Neural crest cell (in vitro differentiated cells): ENCODE measurements at places on chromosomes 16 and 17. TPM values are rescaled to one million over a fixed set of nuclear protein-coding genes. Genes with fewer than 3 reads are reported as not detected.
A peak's percentile ranks its signal among the peaks of the same experiment; 100 is the strongest.

DNA sequence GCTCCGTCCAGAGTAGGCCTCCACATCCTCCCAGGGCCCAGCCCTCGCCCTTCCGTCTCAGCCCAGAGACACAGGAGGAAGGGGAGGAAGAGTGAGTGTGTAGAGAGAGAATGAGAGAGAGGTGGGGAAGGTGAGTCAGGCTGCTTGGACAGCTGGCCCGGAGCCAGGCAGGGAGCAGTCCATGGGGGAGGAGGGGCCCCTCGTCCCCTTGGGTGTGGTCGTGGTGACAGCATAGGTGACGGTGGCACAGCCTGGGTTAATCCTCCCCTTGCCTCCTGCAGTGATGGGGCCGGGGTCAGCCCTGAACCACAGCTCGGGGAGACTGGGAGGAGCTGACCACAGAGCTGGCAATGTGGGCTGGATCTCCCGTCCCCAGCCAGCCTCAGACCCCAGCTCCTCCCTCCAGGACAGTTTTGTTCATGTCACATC lies 36.5 kb downstream of the FA2H start:
- DNase-seq: no peak

GRCh38 chr17:8060274-8060673 lies 21.4 kb downstream of the ALOX15B start:
- DNase-seq: peak; percentile 78

GRCh38 chr17:77635176-77635575 lies 323.3 kb upstream of the TNRC6C start:
- no peak for DNase-seq

DNA sequence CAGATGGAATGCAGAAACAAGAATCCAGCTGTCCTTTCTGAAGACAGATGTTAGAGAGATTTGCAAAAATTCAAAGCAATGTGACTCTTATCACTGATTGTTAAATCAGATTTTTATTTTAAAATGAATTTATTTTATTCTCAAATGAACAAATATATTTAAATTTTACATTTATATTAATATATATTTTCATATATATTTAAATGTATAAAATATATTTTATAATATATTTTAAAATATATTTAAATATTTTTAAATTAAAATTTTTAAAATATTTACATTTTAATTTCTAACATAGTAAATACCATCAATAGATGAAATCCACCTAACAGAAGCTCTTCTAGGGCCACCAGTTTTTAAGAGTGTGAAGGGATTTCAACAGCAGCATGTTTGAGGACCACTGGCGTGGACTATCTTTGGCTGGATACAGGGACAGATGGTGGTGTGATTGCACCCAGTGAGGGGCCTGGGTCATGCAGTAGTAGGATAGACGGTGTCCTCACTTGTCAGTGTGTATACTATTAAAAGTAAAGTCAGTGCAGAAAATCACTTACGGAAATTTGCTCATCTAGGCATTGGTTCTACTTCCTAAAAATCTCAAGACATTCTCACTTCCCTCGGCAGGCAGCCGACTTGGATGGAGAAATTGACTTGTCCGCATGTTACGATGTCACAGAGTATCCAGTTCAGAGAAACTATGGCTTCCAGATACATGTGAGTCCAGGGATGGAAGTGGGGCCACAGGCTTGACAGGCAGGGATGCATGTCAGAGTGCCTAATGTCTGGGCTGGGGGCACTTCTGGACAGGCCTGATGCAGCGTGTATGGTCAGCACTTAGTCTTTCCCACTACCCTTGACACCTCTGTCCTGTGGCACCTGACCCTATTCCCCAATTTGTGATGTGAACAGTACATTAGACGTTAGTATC lies 56.3 kb downstream of the PLD6 start:
- no peak for DNase-seq

GRCh38 chr16:1424028-1424427 lies 3.5 kb upstream of the UQCC4 start:
- no peak for DNase-seq

DNA sequence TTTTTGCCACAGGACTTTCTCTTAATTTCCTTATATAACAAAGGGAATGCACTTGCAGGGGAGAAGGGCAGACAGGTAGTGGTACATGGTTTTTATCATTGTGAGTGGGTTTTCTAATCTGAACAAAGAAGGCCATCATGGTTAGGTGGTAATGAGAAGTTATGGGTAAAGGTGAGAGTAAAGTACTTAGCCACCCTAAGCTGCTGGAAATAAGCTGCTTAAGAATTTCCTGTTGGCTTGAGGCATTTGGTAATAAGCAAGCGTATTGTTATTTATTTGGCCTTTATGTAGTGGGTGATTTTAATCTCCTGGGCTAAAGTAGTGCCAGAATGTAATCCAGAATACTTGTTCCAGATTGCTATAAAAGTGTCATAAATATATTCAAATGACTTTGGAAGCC lies 27.1 kb downstream of the TAC4 start:
- no peak for DNase-seq

KRT33A gene
- not detected in 2 replicates for total RNA-seq

ORC6 gene
- 96.1 and 101 TPM in 2 replicates for total RNA-seq

KRTAP4-9 gene
- not detected in 2 replicates for total RNA-seq
